ENCODE measurements at places on chromosomes 7 and 10. TPM values are rescaled to one million over a fixed set of nuclear protein-coding genes. Genes with fewer than 3 reads are reported as not detected.

CCDC3 gene
- total RNA-seq, result 3.7 TPM

MARCHF5 gene
- total RNA-seq, result 38.2 TPM

AKR1C3 gene
- 30.3 TPM for total RNA-seq

TYW1B gene
- total RNA-seq, result 3.1 TPM

RABGEF1 gene
- total RNA-seq, result 14.9 TPM

EVX1 gene
- total RNA-seq, result not detected

ZNF25 gene
- 15.9 TPM for total RNA-seq

SCIN gene
- 0.13 TPM for total RNA-seq

VPS37D gene
- total RNA-seq, result 2.7 TPM

RNF32 gene
- total RNA-seq, result 0.38 TPM

PKD1L1 gene
- total RNA-seq, result 1.9 TPM
